ENCODE measurements at places on chromosomes 11 and 22.

DNA sequence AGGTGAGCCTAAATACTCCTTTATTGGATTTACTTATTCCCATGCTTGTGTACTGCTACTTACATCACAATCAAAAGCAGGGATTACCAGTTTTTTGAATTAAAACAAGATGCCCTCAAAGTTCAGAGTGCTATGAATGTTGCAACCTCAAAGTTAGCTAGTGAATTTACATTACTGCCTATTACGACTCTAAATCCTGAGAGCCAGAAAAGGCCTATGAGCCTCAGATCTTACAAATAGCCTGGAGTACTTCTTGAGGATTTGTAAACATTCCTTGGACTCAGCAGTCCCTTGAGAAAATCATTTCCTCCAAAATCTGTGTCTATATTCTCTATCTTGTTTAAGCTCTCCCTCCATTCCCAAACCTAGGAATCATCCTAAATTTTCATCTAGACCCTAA, 25.5 kb downstream of the CHORDC1 start:
- DNase-seq: no peak

- DNase-seq: no peak
These were observed 98.5 kb upstream of the RTL6 start for GRCh38 chr22:44596396-44597125.

DNA sequence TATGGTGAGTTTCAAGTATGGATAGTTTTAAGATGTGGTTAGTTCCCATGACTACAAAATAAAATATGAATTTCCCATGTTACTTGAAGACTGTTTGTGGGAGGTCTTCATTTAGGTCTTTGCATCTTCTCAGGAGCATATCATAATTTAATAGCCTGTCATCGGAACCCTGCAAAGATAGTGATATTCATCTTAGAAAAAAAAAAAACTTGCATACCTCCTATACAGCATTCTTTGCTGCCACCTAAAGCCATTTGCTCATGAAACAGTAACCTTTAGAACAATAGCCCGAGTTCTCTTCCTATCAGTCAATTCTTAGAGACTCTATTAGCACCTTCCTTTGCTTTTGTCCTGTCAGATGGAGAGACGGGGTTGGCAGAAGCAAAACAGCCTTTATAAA, 75.3 kb downstream of the ARFGAP2 start:
- no peak for DNase-seq

GRCh38 chr11:13065200-13065787, 56.2 kb downstream of the RASSF10 start:
- DNase-seq: no peak

DNA sequence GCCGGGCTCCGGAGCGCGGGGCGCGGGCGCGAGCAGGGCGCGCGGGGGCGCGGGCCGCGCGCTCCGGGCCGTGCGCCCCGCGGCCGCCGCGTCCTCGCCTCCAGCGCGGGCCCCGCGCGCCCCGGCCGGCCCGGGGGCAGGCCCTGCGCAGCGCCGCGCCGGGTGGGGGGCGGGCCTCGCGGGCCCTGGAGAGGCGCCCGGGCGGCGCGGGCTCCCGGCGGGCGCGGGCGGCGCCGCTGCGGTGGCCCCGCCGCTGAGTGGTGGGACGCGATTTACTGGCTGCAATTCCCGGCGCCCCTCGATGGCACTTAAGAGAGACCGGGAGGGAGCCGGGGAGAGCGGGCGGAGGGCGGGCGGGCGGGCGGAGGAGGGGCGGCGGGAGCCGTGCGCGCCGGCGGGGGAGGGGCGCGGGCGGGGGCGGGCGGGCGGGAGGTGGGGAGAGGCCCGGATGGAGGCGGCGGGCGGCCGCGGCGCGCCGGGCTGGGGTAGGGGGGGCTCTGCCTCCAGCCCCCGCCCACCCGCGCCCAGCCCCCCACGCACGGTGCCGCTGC, 73.2 kb upstream of the TCF20 start:
- DNase-seq: no peak

DNA sequence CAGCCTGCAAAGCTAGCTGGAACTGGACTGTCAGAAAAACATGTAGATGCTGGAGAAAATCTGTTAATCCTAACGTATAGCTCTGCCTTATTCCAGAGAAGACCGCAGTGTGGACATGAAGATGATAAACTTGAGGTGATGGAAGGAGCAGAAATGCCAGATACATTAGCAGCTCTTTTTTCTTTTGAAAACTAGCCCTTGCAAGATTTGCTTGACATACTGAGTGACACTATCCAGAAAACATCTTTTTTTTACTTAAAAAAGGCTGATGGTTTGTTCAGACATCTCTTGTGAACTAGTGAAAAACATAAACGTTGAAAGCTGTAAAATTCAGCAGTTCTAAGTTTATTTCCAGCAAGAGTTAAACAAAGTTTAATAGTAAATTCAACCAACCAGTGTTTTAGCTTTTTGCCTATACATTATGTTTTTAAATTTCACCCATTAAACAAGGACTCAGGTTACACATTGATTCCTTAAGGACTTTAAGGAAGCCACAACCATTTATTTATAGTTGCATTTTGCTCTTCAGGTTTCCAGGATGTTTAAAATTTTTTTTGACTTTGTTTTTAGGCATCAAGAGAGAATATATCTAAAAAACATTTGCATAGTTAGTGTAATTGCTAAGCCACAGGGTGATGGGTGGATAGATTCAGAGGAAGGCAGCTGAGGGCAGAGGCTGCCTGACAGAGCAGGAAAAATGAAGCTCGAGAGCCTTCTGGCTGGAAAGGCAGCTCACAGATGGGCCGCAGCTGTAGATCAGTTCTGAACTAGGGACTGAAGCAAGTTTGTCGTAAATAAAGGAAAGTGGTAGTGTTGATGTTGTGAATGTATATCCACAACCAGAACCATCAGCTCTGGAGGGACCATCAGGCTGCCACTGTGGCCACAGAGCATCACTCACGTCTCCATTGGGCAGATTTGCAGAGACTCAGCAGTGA, 9.5 kb downstream of the SNAP29 start:
- no peak for DNase-seq

DNA sequence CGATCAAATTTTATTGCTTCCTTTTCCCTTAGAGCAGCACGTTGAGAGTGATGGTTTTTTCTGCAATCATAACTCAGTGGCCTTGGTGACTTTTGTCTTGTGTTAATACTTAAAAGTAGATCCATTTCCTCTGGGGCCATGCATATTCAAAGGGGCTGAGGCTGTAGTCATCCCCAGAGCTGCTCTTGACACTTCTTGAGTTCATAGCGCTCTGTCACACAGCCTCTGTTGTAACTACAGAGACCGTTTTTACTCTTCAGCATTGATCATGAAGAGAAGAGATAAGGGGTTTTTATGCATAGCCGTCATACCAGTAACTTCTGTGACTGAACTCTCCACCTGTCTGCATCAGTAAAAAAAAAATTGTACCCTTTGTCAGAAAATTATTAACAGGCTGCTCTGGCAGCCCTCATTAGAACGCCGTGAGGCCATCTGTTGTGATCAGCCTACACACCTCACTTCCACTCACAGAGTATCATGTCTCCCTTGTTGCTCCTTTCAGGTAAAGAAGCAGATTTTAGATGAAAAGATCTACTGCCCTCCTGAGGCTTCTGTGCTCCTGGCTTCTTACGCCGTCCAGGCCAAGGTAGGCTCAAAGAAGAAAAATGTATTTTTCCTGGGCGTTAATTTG, 38.4 kb downstream of the NF2 start:
- DNase-seq: no peak

GRCh38 chr11:62592146-62592815, 958 bp upstream of the TUT1 start:
- DNase-seq: no peak

GRCh38 chr22:50684501-50684900, 11.9 kb downstream of the SHANK3 start:
- DNase-seq: no peak

- DNase-seq: no peak
These were observed 11.9 kb downstream of the HIRA start for GRCh38 chr22:19419464-19420178.

- no peak for DNase-seq
These were observed 11.6 kb upstream of the PDE2A start for GRCh38 chr11:72685560-72686480.

DNA sequence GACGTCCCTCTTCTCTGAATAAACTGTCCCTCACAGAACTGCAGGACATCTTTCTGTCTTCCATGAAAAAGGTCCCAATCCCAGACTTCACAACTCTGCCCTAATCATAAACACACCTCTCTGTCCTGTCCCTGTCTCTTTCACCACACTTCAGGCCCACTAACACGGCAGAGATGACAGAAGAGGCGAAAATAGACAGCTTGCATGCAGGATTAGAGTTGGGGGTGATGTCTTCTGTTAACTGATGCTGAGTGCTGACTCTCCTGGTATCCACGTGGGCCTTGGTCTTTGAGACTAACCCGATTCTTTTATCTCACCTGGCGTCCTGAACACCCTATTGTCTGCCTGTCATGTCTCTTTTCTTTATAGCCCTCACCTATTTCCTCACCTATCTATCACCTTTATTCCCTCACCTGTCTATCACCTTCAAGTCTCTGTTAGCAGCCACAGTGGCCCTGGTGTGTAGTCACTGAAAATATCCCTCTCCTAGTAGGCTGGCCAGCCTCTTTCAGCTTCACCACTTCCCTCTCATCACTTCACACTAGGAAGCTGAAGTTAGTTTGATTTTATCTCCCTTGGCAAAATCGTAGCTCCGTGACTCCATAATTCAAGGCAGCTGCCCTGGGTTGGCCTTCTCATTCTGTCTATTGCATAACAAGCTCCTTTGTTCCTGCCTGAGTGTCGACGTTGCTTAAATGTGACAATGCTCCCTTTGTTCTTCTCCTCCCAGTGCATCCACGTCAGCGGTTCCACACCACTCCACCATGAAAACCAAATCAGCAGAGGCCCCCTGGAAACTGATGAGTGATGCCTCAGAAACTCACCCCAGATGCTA, 30.6 kb upstream of the DRD2 start:
- DNase-seq: no peak

- no peak for DNase-seq
These were observed 90.9 kb downstream of the PAX6 start for GRCh38 chr11:31720225-31720624.

GRCh38 chr22:45476814-45477213, 25.9 kb upstream of the FBLN1 start:
- DNase-seq: no peak

- DNase-seq: no peak
These were observed 410 bp downstream of the GLB1L3 start for GRCh38 chr11:134276396-134277182.

- DNase-seq: no peak
These were observed 670 bp downstream of the MAPK8IP1 start for GRCh38 chr11:45885921-45886721.

- no peak for DNase-seq
These were observed 297.9 kb upstream of the C11orf87 start for GRCh38 chr11:109123816-109124787.
